Right cardiac atrium (tissue), 5 donors: ENCODE measurements at places on chromosomes 5 and 9. TPM values are rescaled to one million over a fixed set of nuclear protein-coding genes. Genes with fewer than 3 reads are reported as not detected.
A peak's percentile ranks its signal among the peaks of the same experiment; 100 is the strongest.

Gene NOXA1
- 3.1 TPM for total RNA-seq

Gene LCN15
- total RNA-seq, result 0.32 TPM

Gene TMEFF1
- 0.34 TPM for total RNA-seq

Gene SPEF2
- total RNA-seq, result 4.5 TPM

Gene IFNA7
- not detected for total RNA-seq

Gene PBX3
- 88.4 TPM for total RNA-seq

- no peak for DNase-seq
Measured at GRCh38 chr9:117084221-117084620, 330.6 kb downstream of the ASTN2 start.

DNA sequence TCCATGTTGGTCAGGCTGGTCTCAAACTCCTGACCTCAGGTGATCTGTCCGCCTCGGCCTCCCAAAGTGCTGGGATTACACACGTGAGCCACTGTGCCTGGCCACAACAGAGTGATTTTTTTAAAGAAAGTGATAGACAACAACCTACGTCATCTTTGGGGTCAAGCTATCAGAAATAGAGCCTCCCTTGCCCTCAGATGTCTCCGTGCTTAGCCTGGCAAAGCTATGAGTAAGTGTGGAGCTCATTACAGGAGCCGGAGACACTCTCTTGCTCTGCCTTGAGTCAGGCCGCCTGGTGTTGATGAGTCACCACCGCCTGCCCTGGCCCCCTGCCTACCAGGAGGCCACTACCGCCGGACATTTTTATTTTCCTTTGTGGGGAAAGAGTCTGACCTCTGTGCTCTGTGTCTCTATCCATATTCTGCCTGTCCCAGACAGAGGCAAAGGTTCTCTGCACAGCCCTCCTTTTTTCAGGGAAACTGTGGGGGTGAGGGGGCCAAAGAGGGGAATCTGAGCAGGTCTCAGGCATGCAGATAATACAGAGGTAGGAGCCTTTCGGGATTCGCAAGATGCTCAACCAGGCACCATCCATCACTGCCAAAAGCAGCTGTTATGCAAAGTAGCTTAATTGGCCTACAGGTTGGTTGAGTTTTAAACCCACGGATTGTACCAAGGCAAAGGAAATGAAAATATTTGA, 123.7 kb upstream of the CPEB4 start:
- peak; percentile 86 for DNase-seq

DNA sequence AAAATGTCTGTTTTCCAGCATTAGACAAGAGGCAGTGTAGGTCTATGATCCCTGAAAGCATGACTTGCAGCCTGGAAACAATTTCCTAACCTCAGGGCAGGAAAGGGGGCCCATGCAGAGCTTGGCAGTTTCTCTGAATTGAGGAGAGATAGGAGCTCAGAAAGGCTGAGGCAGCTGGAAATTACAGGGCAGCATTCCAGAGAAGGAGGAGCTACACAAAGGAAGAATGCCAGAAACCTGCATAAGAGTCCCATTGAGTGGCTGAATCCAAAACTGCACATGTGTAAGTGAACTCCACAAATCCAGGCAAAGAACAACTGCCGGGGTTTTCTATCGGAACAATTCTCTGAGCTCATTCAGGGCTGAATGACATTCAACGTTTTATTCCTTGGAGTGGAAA, 346.8 kb downstream of the PIK3R1 start:
- DNase-seq, result peak; percentile 68

DNA sequence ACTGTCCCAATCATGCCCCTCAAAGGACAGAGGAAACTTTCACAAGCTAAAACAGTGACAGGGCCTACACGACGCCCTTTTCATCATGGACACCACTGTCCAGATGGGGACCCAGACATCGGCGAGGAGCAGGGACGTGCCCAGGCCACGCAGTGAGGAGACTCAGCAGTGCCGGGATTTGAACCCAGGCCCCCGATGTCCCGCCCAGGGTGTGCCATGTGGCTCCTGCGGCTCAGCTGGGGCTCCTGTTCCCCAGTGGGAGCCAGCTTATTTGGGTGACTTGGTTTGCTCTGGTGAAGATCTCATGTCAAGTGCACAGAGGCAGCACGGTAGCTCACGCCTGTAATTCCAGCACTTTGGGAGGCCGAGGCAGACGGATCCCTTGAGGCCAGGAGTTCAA, 82.2 kb downstream of the STK10 start:
- DNase-seq, result no peak

DNA sequence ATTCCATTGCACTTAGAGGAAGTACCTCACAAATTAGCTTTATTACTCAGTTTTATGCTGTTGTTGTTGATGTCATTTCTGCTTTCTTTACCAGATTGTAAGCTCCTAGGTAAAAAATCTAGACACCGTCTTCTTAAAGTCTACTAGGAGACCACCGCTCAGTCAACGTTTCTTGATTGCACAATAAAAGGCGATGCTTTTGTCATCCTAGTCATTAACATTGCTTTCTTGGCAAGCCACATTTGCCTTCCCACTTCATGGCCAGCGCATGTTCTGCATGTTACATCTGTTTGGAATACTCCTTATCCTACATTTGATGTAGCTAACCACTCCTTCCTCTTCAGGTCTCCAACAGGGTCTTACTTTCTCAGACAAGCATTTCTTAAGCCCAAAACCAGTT, 464.0 kb upstream of the TUSC1 start:
- no peak for DNase-seq

DNA sequence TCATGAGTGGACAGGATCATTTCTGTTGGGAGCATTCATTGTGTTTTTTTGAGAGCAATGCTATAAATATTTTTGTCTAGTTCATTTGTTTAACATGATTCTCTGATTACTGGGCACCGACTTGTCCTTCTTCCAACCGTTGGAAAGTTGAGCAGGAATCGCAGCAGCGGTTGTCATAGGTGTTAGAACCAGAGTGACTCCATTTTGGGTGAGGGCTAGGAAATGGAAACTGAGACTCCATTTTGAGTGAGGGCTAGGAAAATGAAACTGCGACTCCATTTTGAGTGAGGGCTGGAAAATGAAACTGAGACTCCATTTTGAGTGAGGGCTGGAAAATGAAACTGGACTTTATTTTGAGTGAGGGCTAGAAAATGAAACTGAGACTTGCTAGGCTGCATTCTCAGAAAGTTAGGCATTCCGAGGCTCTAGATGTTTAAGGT, 100.6 kb downstream of the ICE1 start:
- DNase-seq, result no peak

DNA sequence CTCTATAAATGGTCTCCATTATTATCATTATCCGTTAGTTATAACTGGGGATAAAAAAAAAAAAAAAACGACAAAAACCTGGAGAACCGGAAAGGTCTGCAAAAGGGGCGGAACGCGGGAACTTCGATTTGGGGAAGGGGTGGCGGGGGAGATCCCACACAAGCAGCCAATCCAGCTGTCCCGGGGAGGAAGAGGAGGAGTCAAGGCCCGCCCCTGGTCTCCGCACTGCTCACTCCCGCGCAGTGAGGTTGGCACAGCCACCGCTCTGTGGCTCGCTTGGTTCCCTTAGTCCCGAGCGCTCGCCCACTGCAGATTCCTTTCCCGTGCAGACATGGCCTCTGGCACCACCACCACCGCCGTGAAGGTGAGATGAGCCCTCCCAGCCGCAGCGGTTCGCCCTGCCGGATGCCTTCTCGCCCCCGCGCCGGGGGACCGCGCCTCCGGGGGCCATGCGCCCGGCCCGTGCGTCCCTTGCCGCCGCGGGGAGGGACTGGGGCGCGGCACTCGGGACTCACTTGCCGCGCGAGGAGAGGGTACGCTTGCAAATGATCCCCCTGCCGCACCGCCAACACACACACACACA, at the start of gene MTAP:
MTAP (plus strand) TSS at position 219 of the 583 bp plus-strand sequence; CDS start at position 332, 113 bp downstream.
- DNase-seq, result peak; percentile 96

- DNase-seq, result peak; percentile 30
Measured at GRCh38 chr9:4774209-4774608, 18.5 kb upstream of the RCL1 start.

DNA sequence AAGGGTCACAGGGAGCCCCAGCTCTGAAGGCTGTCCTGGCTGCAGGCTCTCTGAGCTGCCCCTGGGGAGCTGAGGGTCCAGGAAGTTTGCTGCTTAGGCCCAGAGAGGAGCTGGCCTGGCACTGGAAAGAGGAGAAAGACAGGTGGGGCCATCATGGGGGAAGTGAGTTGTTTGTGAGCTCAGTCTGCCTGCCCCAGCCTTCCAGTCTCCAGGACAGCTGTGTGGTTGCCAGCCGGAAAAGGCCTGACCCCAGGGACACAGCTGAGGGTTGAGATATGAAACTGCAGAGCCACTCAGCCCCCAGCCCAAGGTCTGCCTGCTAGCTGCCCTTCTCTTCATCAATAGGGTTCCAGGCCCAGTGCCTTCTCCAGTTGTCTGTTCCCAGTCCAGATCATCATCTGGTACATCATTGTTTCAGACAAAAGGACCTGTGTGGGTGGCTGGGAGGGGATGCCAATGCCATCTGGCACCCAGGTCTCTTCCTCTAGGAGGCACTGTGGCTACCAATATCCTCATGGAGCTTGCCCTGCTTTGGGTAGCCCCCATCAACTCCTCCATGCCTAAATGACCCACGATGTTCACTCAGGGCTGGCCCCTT, 4.3 kb upstream of the DDX41 start:
- no peak for DNase-seq
